ENCODE measurements at places on chromosomes 1 and 21.
A peak's percentile ranks its signal among the peaks of the same experiment; 100 is the strongest.

GRCh38 chr1:156499194-156499841, 1.3 kb downstream of the MEF2D start:
- no peak for DNase-seq

DNA sequence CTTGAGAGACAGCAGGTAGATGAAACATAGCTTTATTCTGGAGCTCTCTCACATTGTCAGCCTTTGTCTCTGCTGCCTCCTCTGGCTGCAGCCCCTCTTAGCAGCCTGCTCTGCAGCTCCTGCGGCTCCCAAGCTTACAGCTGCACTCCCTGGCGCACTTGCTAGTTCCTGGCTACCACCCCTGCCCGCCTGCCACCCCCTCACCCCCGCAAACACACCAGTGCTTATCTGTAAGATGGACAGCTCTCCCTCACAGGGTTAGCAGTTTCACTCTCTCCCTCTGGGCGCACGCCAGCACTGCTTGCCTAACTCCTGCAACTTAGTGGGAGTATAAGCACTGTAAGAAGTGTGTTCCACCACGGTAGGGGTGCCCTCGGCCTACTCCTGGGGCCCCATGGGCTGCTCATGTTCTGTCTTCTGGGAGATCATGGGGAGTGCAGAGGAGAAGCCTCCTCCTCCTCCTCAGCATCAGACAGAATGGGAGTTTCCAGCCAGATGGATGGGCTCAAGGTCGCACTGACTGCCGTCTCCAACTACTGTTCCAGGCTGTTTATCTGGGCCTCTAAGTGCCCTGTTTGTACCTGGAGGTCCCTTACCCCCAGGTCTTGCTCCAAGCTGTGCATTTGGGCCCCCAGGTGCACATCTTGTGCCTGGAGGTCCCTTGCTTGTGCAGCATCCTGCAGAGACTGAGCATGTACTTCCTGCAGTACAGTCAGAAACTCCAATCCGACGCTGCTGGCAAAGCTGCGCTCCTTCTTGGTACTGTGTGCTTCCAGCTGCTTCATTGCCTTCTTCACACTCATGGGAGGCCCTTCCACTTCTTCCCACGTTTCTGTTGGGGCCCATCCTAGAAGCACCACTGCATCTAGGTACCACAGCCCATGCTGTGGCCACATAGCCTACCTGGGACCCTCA, 1388.1 kb downstream of the AMY1C start:
- DNase-seq, result no peak

GRCh38 chr1:65232461-65232990, 76.8 kb upstream of the DNAJC6 start:
- no peak for DNase-seq

DNA sequence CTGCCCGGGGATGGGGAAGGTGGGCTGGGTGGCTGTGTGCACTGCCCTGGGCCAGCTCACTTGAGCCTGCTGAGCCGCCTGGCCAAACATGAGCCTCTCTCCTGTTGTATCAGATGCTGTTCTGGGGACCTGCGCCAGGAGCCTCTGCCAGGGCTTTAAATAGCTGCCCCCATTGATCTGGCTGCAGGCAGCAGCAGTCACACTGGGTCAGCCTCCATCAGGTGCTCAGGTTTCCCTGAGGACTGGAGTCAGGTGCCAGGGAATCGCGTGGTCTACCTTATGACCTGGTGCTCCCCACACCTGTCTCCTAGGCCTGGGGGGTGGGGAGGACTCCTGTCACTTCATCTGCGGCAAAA, 700 bp upstream of the CCDC28B start:
- DNase-seq, result no peak

GRCh38 chr1:119279456-119280381, 88.9 kb upstream of the HAO2 start:
- DNase-seq, result no peak

GRCh38 chr1:192575499-192576189, at the start of gene RGS1:
Gene RGS1 (plus strand): TSS chr1:192575773. CDS start chr1:192575793, 20 bp downstream.
- peak; percentile 19 for DNase-seq

GRCh38 chr1:193105821-193106177, 585 bp upstream of the GLRX2 start:
- no peak for DNase-seq

- no peak for DNase-seq
Measured at GRCh38 chr21:31334648-31335121, 9.4 kb downstream of the TIAM1 start.

DNA sequence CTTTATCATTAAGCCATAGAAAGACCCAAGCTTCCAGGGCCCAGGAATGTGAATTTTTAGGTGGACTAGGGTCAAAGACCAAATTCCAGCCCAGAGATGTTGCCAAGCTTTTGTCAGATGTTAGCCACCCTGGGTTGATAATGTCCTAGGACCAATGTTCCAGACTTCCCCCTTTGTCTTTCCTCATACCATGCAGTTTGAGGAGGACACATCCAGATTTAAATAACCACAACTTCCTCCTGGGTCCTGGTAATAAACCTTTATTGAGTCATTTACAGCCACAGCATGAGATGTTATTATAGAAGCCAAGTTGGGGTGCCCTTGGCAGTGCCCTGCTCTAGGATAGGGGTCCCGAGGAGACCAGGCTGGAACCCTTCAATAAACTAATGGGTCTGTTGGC, 5.9 kb downstream of the TNR start:
- DNase-seq, result no peak

DNA sequence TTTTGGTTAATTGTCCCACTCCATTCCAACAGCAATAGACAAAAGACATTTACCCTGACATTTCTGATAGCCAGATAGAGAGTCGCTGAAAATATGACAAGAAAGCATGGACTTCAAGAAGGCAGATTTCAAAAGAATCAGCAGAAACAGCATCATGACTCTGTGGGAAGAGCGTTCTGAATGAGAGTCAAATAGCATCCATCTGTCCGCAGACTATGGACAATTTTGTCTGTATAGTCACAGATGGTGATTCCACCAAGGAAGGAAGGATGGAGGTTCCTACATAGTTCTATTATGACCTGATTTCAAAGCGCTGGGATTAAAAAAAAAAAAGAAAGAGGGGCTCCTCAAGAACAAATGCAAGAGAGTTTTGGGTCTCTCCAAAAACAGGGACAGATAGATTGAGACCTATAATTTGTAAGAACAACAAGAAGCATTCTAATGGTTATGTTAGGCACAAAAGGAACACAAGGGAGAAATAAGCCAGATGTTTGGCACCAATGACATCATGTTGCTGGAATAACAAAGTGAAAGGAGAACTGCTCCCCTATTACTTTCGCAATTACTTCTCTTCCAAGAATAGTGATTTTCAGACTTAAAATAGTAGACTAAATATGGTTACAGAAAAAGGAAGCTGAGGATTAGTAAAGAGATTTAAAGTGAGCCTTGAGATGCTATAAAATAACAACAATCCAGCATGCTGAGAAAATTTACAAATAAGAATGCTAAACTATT, 28.5 kb downstream of the NIBAN1 start:
- DNase-seq, result no peak

- no peak for DNase-seq
Measured at GRCh38 chr1:183912265-183912886, 107.5 kb downstream of the RGL1 start.

DNA sequence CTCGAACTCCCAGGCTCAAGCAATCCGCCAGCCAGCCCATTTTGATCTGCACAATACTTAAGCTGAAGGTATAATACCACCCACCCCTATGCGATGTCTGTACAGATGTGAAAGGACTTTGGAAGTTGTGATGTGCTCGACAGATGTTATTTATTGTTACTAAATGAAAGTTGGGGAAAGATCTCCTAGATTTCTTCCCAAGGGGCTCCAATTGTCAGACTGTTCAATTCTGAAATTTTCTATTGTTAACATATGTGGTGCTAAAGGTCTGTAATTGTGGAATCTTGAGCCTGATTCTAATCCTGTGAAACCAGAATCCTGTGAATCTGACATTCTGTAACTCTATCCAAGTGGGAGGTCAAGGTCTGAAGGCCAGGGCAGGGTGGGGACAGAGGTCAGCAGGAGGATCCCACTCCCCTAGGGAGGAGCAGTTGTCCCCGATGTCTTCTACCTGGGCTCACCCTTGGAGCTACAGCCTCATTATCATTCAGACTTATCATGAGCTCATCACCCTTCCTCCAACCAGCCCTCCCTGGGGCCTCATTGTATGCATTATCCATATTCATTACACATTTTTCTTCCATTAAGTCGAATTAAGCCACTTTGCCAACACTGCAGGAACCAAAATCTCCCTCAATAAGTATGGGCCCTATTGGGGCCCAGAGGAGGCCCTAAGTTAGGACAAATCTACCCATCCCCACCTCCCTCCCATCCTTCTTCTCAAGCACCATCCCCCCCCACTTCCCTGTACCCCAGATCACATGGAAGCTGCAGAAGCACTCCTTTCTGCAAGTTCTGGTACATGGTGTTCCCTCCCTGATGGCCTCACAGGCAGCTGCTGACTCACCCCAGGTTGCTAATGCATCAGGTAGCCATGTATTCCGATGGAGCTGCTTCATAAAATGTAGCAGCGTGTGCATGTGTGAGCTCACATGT, 32.3 kb downstream of the SHISAL2A start:
- no peak for DNase-seq

- DNase-seq, result no peak
Measured at GRCh38 chr1:56415720-56416119, 163.6 kb downstream of the PLPP3 start.

DNA sequence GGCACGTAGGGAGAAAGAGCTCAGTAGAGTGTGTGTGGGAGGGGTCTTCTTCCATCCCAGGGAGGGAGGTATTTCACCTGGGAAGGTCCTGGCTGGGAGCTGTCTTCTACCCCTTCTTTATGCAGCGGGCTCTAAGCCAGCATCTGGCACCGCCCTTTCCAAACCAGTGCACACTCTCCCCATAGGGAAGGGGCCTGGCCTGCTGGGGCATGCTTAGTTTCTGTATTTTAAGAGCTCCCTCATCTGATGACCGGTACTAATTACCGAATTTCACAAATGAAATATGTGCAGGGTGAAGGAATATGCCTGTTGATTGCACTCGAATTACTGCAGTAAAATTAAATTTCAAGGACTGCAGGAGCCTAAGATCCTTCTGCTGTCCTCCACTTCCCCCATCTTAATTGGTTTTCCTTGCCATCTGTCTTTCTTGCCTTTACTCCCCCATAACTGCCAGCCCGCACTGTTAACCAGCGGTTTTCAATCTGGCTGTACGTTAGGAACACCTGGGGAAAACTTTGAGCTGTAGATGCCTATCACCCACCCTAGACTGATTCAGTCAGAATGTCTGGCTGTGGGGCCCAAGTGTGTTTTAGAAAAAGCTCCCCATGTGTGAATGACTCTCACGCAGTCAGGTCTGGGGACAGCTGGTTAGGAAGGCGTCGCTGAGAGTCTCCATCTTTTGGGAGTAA, 20.1 kb downstream of the GALNT2 start:
- no peak for DNase-seq

GRCh38 chr1:20178634-20179370, 7.1 kb upstream of the UBXN10 start:
- DNase-seq, result no peak
